ENCODE measurements at places on chromosomes 2 and 18.

GRCh38 chr2:133579274-133579673 lies 11.0 kb upstream of the NCKAP5 start:
- DNase-seq: no peak

DNA sequence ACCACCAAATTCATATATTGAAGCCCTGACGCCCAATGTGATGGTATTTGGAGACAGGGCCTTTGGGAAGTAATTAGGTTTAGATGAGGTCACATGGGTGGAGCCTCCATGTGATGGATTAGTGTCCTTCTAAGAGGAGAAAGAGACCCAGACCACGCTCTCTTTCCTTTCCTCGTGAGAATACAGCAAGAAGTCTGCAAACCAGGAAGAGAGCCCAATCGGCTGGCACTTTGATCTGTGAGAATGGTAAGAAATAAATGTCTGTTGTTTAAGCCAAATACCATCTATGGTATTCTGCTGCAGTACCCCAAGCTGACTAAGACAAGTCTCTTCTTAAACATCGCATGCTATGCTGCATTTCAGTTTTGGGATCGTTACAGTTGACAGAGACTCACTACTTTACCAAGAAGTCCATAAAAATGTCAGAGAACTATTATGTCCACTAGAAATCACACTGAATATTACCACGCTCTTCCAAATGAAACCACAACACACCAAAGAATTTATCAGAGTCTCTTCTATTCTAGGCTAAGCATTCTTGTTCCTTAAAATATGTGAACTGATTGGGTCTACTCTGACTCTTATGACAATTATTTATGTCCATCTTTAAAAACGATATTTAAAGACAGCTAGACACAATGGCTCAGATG lies 48.5 kb downstream of the LPIN2 start:
- no peak for DNase-seq

GRCh38 chr2:191151331-191151730 lies 537 bp upstream of the STAT4 start:
- DNase-seq: no peak

DNA sequence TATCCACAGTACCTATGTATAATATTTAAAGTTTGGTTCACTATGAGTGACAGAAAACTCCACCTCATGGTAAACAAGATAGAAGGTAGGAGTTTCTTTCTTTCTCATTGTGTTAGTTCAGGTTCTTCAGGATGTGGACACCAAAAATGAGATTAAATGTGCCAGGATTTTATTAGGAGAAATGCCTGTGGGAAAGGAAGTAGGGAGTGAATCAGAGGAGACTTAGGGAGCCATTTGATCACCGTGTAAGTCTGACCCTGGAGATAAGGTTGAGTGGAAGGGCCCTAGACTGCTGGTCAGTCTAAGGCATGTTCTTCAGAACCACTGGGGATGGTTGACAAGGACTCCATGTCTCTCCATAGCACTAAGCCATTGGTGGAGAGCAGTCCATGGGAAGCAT lies 8.1 kb downstream of the AOX1 start:
- DNase-seq: no peak

- DNase-seq: no peak
Observed at GRCh38 chr2:226673314-226673723, 126.3 kb downstream of the IRS1 start.

DNA sequence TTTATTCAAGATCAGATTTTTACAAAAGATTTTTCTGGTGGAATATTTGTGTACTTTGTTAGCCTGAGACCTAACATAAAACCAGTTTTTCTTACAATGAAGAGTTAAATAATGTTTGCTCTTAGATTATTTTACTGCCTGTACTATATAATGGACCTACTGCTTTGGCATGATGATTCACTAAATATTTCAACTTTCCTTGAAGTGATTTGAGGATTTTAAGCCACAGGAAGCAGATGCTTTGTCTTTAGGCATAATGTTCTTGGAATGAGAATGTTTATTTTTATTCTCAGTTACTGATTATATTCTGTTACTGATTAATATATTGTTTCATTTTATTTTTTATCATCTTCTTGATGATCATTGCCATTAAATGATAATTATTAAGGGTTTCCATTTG lies 175.3 kb upstream of the LRP1B start:
- no peak for DNase-seq

DNA sequence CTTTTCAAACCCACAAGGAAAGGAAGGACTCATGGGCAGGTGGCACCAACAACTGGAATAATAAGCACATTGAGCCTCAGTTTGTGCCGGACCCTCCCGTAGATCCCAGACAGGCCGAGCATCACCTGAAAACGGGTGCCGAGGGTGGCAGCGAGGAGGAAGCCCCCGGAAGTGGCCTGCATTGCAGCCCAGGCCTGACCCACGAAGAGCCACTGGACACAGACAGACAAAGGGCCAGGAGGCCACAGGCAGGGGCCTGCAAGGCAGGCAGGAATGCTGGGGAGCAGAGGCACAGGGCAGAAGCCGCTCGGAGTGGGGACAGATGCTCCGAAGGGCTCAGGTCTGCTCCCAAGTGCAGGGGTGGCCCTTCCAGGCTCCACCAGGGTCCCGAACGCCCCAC lies 31.7 kb downstream of the MTERF4 start:
- DNase-seq: no peak

DNA sequence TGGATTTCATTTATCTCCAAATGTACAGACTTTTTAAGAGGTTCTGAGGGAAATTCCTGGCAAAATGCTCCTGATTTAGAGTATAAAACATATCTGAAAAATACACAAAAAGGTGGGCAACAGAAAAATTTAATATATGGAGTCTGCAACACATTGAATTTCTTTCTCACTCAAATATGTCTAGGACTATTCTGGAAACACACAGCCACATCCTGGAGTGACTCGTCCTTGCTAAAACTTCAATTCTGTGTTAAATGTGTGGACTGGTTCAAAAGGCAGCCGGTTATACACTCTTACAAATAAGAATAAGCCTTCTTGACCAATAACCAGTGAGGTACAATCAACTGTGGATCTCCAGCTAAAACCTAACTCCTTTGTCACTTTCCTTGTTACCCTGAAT lies 44.1 kb upstream of the RND3 start:
- DNase-seq: no peak

GRCh38 chr2:231290321-231291015 lies 92.0 kb downstream of the ARMC9 start:
- peak; percentile 1 for DNase-seq

- DNase-seq: no peak
Observed at GRCh38 chr2:41495050-41495449, 552.8 kb upstream of the PKDCC start.

GRCh38 chr2:75607400-75607798 lies 39.2 kb upstream of the MRPL19 start:
- no peak for DNase-seq

DNA sequence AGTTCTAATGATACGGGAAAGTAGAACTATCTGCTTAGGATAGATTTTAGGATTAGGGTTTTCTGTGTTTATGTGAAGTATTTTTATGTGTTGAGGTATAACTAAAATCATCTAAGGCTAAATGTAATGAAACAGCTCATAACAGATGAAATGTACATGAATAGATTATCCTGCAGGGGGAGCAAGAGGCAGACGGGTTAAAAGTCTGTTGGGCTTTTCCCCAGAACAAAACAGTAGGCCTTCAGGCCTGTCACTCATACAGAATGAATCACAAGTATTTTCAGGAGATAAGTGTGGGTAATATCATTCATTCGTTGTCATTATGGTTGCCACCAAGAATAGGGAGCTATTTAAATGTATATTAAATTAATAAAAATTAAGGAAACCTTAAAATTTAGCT lies 107.9 kb upstream of the IL1R2 start:
- DNase-seq: no peak

- DNase-seq: no peak
Observed at GRCh38 chr2:218734190-218734975, 23.7 kb downstream of the TTLL4 start.

All from midbrain (tissue), 1 donor.